ENCODE measurements at places on chromosomes 3 and 15. TPM values are rescaled to one million over a fixed set of nuclear protein-coding genes. Genes with fewer than 3 reads are reported as not detected.

Gene PTPN9
- 16.1 TPM for total RNA-seq

Gene OXTR
- total RNA-seq = 0.32 TPM

Gene DPH6
- total RNA-seq = 22.9 TPM

Gene CHRM5
- total RNA-seq = under 0.01 TPM

Gene FRMD5
- 9.3 TPM for total RNA-seq

Gene ZNF592
- total RNA-seq = 2.0 TPM

Gene RTP1
- not detected for total RNA-seq

Gene IL16
- total RNA-seq = 3.2 TPM

Gene DHFR2
- 4.9 TPM for total RNA-seq

Gene SPATA12
- not detected for total RNA-seq

Gene GRM2
- under 0.01 TPM for total RNA-seq

Gene CPNE9
- not detected for total RNA-seq

Gene HHLA2
- 0.09 TPM for total RNA-seq

Gene COLQ
- 0.43 TPM for total RNA-seq

Gene CLRN1
- not detected for total RNA-seq

Gene GOLGA8T
- total RNA-seq = 0.17 TPM

Gene NDUFB4
- 32.9 TPM for total RNA-seq

Gene RTP4
- total RNA-seq = 3.0 TPM

Gene SENP8
- 1.2 TPM for total RNA-seq

Gene LRRC31
- total RNA-seq = not detected

Gene ZBED2
- under 0.01 TPM for total RNA-seq

Data from bronchial smooth muscle cell (primary cell).